ENCODE measurements at places on chromosomes 5 and 9.
A peak's percentile ranks its signal among the peaks of the same experiment; 100 is the strongest.

GRCh38 chr9:95406121-95406520 lies 88.6 kb upstream of the FANCC start:
- peak; percentile 41 for DNase-seq

DNA sequence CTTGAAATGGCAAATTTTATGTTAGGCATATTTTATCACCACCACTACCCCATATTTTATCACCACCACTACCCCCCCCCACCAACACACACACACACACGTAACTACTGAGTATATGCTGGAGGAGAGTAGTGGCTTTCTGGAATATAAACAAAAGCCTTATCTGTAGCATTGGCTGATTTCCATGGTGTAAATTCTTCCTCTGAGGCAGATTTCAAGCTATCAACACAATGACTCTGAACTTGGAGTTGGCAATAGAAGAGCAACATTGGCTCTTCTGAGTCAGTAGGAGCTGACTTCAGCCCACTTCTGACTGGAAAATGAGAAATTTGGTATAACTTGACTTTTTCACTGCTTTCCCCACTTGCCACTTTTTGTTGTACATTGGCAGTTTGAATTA lies 143.0 kb downstream of the CAVIN4 start:
- DNase-seq = no peak

GRCh38 chr9:118401546-118401945 lies 697.3 kb downstream of the TLR4 start:
- no peak for DNase-seq

DNA sequence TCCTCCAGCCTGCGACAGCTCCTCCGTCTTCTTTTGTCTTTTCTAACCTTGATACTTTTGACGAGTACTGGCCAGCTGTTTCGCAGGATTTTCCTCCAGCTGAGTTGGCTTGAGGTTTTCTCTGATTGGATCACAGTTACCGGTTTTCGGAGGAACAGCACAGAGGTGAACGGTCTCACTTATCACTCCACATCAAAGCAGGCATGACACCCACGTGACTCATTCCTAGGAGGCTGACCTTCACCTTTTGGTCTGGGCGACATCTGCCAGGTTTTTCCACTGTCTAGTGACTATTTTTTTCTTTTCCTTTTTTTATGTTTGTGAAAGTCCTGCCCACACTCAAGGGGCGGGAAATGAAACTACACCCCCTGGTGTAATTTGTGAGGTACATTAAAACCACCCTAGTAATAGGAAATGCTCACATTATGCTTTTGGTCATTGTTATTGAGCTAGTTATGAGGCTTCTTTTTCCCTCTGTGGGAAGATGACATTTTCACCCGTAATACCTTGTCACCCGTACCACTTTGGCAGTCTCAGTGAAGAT lies 319.2 kb downstream of the GADD45G start:
- DNase-seq = no peak

GRCh38 chr5:177099422-177100093 lies 12.8 kb downstream of the FGFR4 start:
- no peak for DNase-seq

GRCh38 chr9:9337129-9337528 lies 1275.7 kb downstream of the PTPRD start:
- no peak for DNase-seq

- DNase-seq = no peak
Observed at GRCh38 chr5:88724201-88724600, 158.8 kb downstream of the MEF2C start.

GRCh38 chr5:109584986-109585599 lies 104.6 kb upstream of the MAN2A1 start:
- DNase-seq = no peak

DNA sequence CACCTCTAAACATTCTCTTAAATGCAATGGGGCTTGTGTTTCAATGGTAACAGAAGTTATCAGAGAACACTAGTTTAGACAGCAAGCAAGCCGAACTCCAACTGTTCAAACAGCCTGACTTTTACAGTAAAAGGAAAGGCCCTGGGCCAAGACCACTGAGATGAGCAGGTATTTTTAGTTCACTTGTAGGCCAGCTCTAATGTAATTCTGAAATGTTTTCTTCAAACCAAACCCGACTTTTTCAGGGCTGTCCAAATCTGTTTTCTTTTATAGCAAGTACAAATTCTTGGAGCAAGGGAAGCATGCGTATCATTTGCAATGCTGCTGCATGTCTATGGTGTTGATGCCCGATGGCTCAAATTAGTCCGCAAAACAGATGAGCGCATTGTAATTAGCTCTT lies 192.9 kb downstream of the SLF1 start:
- no peak for DNase-seq

Data from HL-60 (cell line).